ENCODE measurements at places on chromosomes 3 and 15.
A peak's percentile ranks its signal among the peaks of the same experiment; 100 is the strongest.

- DNase-seq = no peak
These were observed 9.3 kb downstream of the TLE3 start for GRCh38 chr15:70088455-70088854.

- no peak for DNase-seq
These were observed 48.4 kb downstream of the DNAH1 start for GRCh38 chr3:52364322-52365035.

- DNase-seq = no peak
These were observed 287.5 kb downstream of the MAGI1 start for GRCh38 chr3:65751123-65751700.

- no peak for DNase-seq
These were observed 51.5 kb downstream of the MYO1E start for GRCh38 chr15:59321000-59321689.

DNA sequence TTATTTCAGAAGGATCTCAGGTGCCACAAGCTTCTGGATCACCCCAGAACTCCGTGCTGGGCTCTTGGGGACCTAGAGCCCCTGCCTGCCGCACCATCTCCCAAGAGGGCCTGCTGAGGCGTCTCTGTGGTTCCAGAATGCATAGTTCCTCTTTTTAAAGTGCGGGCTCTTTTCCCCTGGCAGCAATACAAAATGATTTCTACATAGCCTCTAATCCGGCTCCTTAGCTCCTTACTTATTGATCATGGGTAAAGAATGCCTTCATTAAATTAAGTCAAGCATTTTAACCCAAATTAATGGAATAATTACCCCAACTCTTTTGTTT, 121.9 kb downstream of the ATP10A start:
- no peak for DNase-seq

DNA sequence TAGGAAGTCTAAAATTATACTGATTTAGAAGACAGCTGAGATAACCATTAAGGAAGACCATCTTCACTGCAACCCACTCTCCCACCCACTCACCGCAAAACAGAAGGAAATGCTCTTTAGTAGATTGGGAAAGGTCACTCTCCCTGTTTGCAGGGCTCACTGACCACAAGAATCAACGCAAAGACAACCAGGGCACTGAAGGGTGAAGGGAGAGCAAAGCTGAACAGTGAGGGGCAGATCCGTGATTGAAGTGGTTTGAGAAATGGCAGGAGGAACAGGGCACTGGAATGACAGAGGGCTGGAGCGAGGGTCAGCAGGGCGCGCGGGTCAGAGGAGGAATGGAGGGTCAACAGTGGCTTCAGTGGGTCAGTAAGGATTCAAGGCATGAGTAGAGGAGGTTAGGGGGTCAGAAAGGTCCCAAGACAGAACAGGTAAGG, 520 bp downstream of the MESD start:
- DNase-seq = no peak

DNA sequence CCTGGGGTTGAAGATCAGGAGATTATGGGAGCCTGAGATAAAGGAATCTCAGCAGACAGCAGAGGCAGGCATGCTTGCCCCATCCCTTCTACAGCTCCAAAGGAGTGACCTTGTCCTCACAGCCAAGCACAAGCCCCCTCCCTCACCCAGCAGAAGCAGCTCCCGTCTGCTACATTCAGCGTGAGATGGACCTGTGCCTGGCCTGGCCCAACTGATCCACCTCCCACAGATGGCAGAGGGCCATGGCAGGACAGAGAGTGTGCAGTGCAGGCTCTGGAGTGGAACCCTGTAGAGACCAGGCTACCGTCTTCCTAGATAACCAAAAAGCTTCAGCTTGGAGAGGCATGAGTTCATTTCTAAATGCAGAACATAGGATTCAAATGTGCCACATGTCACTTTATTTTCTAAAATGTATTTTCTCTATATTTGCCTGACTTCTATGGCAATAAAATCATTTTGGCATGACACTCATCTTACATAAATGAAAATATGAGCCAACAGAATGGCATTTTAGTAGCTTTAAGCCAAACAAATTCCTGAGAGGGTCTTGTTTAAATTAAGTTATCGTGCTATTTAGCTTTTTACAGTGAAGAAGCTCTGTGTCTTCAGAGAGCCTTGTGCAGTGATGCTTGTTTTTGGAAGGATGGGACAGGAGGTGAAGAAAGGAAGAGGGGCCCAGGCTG, 43.7 kb downstream of the SLC12A8 start:
- no peak for DNase-seq

DNA sequence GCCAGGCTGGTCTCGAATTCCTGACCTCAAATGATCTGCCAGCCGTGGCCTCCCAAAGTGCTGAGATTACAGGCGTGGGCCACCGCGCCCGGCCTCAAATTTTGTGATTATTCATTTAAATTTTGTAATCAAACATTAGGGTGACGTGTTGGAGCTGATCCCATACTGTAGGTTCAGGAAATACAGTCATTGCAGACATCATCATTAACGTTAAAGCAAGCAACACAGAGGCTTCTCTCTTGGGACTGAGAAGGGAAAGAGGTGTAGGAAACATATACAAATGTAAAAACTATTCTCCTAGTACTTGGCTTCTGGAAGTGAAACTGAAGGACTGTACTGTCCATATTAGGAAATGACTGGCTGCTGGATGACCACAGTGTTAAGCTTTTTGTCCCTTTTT, 11.1 kb upstream of the ARID3B start:
- DNase-seq = no peak

DNA sequence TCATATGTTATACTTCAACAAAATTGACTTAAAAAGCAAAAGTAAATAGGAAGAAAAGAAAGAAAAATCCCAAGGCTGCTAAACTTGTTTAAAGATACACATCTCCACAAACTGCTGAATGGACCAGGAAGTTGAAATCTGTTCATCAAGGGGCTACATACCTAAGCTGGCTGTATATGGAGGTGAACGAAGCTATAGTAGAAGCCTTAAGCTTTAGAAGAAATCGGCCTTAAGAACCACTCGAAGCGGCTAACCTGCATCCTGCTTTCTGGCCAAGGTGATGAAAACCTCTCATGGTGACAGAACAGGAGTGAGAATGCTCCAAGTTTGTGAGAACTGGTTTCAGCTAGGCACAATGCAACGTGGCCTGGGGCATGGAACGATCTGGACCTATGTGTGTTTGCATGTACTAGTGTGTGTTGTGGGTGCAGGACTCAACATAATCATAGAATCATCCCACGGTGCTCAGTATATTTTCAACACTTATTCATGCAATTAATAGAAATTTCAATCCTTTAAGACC, 31.3 kb upstream of the SPTBN5 start:
- DNase-seq = no peak

DNA sequence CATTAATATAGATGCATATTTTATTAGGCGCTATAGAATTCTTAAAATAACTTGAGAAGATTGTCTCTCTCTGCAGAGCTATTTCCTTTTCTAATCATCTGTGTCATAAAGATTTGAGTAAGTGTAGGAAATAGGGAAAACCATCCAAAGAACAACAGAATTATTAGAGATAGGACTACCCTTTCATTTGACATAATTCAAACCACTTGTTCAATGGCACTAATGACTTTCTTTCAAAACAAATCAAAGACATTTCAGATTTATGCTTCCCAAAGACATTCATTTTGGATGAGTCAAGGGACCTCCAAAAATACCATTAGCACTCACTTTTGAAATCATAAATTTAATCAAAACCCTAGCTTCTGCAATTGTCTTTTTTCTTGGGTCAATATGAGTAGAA, 29.5 kb downstream of the PRICKLE2 start:
- no peak for DNase-seq

GRCh38 chr3:191268737-191269136, 60.5 kb upstream of the CCDC50 start:
- DNase-seq = no peak

DNA sequence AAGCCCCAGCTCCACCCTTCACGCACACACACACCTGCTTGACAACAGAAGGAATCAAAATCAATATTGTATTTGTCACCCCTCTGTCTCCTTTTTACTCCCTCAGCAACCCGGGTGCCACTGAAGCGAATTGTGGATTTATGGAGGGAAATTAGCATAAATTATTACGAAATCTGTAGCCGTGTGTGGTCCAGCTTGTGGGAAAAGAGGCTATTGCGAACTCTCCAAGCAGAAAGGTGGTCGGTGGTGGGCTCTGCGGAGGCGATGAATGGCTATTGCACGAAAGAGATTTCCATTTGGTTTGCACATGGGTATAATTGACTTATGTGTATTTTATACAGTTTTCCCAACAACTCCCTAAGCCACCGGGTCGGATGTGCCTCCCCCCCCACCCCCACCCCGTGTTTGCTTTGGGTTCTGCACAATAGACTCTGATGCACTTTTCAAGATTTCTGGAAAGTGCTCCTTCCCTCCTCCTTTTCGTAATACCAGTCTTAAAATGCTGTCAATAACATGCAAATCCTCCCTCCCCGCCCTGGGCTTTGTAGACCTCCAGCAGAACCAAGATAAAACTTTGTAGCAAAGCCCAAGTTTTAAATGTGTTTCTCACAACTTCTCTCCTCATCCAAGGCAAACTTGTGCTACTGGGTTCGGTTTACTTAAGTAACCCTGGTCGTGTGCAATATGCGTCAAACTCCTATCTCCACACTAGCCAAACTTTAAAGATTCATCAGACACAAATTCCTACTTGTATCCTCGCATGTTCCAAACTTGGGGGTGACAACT, 3.1 kb upstream of the FOXB1 start:
- no peak for DNase-seq

DNA sequence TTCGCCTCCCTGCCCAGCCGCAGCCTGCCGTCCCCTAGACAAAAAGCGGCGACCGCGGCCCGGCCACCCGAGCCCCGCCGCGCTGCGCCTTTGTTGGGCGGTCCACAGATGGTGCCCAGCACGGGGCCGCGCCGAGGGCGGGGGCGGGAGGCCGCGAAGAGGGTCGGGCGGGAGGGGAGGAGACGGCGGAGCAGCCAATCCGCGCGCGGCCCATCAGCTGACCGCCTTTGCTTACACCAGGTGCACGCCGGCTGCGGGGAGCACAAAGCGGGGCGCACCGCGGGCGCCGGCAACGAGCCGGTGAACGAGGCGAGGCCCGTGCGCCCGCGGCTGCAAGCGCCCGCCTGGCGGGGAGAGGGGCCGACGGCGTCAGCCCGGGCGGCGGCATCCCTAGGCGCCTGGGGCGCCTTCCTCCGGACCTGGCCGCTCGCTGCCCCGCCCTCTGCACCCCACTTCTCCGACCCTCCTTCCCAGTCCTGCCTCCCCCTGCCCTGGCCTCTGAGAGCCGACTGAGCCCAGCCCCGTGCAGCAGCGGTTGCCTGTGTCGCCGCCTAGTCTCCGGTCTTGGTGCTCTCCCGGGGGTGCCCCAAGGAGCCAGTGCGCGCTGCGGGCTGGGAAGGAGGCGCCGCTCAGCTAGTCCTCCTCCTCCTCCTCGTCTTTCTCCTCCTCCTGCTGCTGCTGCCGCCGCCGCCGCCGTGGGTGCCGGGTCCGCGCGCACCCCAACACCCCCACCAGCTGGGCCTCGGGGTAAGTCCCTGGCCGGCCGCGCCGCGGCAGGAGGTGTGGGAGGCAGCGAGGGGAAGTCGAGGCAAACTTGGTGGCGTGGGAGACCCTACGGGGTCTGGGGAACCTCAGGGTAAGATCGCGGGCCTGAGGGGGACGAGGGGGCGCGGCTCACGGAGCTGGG, at the start of gene LRRN1:
Gene LRRN1 (plus strand): TSS at position 259 of the 907 bp plus-strand sequence. CDS start 45,211 bp downstream, outside the sequence.
- peak; percentile 20 for DNase-seq

- DNase-seq = no peak
These were observed 478.8 kb downstream of the EPHA3 start for GRCh38 chr3:89586256-89586655.

- peak; percentile 89 for DNase-seq
These were observed at the start of gene USP4 for GRCh38 chr3:49339941-49340800. Gene USP4 (minus strand): TSS chr3:49340053. CDS start chr3:49340024, 29 bp downstream.

- no peak for DNase-seq
These were observed 54.8 kb upstream of the HES1 start for GRCh38 chr3:194080913-194081800.

DNA sequence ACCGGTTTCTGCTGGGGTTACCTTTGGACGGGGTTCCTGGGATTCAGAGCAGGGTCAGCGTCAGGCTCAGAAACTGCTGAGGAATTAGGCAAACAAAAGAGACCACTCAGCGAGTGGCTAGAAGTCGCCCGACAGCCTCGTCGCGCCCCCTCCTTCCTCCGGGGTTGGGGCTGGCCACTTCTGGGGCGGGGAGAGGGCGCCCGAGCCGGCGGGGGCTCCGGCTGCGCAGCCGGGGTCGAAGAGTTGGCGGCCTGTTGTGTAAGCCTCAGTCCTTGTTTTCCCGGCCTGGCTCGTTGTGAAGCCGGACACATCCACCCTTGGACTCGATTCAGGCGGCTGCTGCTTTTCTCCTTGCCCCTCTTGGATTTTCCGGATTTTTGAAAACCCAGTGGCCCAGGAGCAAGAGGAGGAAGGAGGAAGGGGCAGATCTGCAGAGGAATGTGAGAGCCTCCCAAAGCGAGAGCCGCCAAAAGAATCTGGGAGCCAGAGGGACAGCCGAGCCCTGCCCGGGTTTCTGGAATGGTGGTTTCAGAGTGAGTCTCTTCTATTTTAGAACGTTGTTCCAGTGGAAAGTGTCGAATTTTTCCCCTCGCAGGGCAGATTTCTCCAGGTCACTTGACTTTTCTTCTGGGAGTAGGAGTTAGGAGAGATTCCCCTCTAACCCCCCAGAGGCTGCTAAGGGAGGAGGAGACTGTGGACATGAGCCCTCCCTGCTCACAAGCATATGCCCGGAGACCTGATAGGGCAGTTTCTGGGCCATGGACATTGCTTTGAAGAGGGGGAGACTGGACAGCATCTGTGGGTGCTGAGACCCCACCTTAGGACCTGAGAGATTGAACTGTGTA, 666 bp downstream of the SNX33 start:
- DNase-seq = no peak

- DNase-seq = no peak
These were observed 5.4 kb downstream of the MAPKBP1 start for GRCh38 chr15:41779662-41780157.

GRCh38 chr3:59299561-59299960, 249.7 kb upstream of the CFAP20DC start:
- no peak for DNase-seq

DNA sequence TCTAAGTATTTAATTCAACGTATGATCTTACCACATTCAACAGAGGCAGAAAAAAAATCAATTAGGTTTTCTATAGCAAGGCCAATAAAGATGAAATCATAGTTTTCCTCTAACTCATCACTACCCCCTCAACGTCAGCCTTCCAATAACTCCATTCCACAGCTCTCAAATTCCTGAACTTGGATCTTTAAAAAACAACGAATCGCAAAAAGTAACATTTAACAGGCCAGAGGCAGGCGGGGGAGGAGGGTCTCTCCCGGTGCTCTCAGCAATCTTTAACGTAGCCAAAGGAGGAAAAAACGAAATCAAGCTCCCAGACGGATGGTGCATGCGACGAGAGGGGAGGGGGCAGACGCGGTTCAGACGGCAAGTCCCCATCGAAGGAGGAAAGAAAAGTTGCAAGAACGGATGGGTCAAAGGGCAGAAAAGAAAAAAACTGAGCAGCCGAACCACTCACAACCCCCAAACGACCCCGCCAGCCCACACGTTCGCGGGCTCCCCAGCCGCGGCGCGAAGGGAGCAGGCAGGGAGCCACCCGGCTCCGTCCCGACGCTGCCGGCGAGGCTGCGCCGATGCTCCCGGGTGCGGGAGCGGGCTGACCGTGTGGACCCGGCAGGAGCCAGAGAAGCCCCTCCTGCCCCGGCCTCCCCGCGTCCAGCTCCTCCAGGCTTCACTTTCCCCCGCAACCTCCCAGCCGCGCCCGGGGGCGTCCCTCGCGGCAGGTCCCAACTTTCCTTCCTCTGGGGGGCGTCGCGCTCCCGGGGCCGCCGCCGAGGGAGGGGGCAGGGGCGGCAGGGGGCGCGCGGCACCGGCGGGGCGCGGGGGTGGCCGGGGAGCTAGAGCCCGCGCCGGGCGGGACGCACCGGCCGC, 703 bp downstream of the PEAK1 start:
- peak; percentile 9 for DNase-seq

- no peak for DNase-seq
These were observed 50.6 kb downstream of the DGKG start for GRCh38 chr3:186311441-186311840.

Data from activated T-cell treated with anti-CD3 and anti-CD28 coated beads for 1 hour (primary cell).